ENCODE measurements at places on chromosomes 11 and 22.

DNA sequence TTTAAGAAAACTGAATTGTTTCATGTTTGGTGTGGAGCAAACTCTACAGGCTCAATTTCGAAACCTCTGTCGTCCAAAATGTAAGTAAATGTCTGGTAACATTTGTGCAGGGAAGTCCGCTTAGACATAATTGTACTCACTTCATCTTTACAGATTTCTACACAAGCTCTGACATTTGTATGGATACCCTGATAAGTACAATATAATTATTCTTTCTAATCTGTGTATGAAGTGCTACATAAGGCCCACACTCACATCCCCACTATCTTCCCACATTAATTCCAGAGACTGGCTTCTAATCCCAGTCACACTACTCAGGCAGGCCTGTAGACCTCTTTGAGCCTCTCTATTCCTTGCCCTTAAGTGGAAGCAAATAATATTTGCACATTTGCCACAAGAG lies 129.2 kb upstream of the LMO1 start:
- no peak for DNase-seq

DNA sequence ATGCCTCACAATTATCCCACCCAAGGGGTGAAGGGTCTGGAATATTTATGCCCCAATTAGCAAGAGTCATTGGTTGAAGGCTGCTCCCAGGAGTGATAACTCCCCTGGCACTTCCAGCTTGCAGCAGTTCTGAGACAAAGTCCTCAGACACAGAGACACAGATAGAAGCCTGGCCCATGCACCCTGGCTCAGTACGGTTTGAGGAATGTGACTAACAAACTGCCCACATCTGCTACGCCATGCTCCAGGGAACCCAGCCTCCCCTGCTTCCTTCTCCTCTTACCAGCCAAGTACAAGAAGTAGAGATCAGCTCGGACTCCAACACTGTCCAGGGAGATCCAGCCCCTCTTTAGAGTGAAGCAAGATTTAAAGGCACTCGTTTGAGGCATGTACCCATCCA lies 48.5 kb upstream of the BMAL1 start:
- DNase-seq: no peak

- no peak for DNase-seq
Observed at GRCh38 chr11:74592063-74592440, 330 bp upstream of the POLD3 start.

DNA sequence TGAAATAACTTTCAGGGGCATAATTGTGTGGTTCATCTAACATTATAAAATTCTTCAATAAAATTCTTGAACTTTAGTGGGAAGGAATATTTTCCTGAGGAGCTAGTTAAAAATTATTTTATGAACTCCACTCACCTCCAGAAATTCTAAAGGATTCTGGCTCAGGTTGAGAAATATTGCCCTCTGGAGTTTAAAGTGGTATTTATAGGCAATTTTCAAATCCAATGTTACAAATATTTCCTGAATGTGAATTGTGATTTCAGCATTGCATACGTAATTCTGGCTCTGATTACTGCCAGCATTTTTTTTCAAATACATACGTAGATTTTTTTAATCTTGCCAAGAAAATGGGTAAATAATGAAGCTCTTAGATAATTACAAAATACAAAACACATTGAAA lies 598.2 kb upstream of the ANO3 start:
- no peak for DNase-seq

- DNase-seq: no peak
Observed at GRCh38 chr11:21814169-21814568, 378.7 kb upstream of the ANO5 start.

Data from CD4-positive, alpha-beta T cell treated with Interleukin-6 at 100 ng/mL for 8 hours (primary cell).